Fibroblast of upper back skin (primary cell): ENCODE measurements at places on chromosomes 7 and 10.

DNA sequence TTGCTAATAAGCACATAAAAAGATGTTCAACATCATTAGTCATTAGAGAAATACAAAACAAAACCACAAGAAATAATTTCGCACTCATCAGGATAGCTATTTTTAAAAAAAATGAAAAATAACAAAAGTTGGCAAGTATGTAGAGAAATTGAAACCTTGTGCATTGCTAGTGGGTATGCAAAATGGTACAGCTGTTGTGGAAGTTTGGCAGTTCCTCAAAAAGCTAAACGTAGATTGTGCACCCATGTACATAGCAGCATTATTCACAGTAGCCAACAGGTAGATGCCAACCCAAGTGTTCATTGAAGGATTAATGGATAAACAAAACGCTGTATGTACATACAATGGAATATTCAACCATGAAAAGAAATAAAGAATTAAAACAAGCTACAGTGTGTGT is 35.3 kb upstream of the STARD3NL start:
- DNase-seq = no peak

GRCh38 chr7:20439416-20440185 is 108.9 kb downstream of the ITGB8 start:
- no peak for DNase-seq

- no peak for DNase-seq
These were observed 268.0 kb downstream of the ZEB1 start for GRCh38 chr10:31586723-31587638.

DNA sequence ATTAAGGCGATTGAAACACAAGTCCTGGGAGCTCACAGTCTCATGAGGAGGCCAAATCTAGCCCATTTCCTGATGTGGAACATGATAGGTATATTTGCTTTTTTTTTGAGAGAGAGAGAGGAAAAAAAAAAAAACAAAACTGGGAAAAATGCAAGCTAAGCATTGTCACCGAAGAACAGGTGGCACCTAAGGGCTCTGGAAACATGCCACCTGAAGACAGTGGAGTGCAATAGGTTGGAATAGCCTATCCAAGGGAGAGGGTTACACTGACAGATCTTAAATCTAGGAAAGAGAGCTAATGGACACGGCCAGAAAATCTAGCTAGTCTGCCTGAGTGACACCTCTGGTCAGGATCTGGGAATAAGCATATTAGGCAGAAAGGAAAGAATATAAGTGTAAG is 110.2 kb downstream of the SRI start:
- DNase-seq = no peak

DNA sequence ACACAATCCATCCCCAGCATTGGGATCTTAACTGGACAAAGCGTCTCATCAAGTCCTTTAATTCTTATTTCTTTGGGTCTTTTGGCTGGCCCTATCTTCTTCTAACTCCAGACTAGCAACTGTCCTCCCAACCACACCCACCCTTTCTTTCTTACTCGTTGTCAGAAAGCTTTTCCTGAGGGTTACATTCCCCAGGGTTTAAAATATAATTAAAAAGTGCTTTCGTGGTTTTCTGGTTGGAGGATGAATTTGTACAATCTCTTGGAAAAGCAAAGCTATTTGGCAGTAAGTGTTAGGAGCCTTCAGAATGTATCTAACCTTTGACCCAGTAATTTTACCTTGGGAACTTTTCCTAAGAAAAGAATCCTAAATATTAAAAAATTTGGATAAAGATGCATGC is 10.4 kb upstream of the ITGB8 start:
- DNase-seq = peak; percentile 46

DNA sequence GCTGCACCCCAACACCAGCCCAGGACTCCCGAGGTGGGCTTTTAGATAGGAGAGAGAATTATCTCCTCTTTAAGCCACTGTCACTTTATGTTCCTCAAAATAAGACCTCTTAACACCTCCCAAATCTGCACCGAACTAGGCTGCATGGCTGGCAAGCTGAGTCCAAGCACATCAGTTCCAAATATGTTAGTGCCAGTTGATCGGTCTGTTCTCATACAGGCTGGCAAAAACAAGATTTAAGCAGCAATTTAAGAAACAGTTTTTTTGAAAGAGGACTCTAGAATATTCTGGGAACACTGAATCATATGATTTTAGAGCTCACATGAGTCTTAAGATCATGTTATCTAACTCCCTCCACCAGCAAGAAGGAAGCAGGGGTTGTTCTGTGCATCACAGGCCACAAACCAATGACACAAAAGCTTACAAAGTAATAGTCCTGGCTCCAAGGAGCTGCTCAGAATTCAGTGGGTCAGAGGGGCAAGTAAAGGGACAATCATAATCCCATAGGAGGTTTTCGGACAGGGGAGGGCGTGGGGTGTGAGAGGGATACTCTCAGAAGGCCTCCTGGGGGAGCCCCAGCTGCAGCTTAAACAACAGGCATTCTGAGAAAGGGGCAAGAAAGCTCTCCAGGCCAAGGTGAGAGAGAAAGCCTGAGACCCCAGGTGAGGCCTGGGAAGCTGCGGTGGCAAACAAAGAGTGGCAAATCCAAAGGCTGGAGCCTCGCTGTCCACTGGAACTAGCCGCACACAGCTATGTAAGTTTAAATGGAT is 7.1 kb downstream of the COBL start:
- DNase-seq = no peak

GRCh38 chr7:114175125-114175524 is 239.5 kb upstream of the FOXP2 start:
- peak; percentile 45 for DNase-seq

GRCh38 chr7:12839508-12840153 is 152.2 kb downstream of the ARL4A start:
- DNase-seq = no peak
